CD4-positive, alpha-beta memory T cell (primary cell): ENCODE measurements at places on chromosomes 12 and 14. TPM values are rescaled to one million over a fixed set of nuclear protein-coding genes. Genes with fewer than 3 reads are reported as not detected.

DNA sequence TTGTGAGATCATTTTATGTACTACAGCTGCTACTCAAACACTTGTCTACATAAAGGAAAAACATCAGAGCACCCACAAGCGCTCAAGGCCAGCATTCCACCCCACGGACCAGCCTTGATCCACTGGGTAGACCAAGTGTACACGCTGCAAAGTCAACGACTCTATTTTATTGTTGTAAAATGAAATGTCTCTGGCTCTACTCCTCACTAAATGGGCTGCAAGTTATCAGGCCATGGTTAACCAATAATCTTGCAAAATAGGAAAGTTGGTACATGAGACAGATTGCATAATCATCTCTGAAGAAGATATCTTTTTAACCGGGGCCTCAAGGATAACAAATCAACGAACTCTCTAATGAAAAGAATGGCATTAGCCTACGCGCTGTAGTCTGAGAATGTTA is 69.9 kb upstream of the FOXN3 start:
- no peak for DNase-seq

DNA sequence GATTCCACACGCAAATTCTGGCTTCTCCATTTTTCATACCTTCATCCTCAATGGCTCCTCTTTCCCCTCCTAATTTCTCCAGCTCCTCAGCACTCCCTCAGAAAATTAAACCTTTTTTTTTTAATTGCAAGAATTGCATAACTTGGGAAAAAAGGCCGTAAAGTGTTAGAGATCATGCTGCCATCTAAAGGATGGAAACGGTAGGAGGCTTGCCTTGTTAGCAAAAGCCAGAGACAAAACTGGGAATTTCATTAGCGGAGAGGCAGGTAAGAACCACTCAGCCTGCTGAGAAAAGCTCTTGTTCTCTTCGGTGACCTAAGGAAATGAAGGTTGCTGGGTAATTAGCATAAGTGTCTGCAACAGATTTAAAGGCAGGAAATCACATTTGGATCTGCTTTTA is 204.3 kb downstream of the AEBP2 start:
- DNase-seq: no peak

DNA sequence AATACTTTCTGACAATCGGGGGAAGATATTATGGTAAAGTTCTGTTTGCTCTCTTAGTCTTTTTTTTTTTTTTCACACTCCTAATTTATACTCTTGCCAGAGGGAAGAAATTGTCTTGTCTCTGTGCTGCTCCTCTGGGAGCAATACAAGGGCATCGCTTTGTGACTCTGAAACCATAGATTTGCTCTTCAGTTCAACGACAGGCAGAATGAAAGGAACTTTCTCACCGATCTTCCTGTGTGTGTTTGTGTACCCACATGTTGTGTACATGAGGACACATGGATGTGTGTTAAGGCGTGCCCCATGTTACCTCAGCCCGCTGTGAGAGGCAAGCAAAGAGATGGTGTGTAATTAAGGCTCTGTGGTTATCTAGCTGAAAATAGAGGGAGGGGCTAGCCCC is 457.6 kb downstream of the EGLN3 start:
- no peak for DNase-seq

- no peak for DNase-seq
These were observed 137.3 kb downstream of the SUDS3 start for GRCh38 chr12:118513611-118514010.

- no peak for DNase-seq
These were observed 3.4 kb downstream of the LBHD2 start for GRCh38 chr14:103087343-103087835.

DNA sequence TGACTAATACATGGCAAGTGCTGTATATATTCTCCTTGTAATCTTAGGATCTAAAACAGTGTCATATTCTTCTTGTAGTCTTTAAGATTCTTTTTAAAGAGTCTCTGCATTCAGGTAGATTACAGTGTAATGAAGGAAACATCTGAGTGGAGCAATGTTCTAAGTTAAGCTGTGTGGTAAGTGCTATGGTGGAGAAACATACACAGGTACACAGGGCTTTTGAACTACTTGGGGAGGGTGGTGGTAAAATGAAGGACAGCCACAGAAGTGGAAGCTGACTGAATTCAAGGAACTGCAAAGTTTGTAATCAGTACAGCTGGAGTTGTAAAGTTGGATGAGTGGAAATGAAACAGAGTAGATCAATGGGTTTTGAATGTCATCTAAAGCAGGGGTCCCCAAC is 27.8 kb downstream of the ACSS3 start:
- DNase-seq: no peak

DNA sequence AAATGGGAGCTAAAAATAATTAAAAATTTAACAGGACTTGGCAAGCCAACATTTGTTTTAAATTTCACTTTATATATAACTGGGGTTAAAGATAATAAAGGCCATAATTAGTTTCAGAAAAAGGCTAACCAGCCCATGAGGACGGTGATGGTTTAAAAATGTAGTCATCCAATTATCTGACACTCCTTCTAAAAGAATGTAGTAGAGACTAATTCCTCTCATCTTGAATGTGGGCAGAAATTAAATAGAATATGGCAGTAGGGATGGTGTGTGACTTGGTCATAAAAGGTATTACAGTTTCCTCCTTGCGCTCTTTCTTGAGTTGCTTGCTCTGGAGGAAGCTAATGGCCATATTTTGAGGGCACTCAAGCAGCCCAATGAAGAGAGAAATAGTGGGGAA is 49.1 kb upstream of the PTPRB start:
- DNase-seq: no peak

GRCh38 chr14:79011920-79012204 is 841.7 kb downstream of the NRXN3 start:
- no peak for DNase-seq

DNA sequence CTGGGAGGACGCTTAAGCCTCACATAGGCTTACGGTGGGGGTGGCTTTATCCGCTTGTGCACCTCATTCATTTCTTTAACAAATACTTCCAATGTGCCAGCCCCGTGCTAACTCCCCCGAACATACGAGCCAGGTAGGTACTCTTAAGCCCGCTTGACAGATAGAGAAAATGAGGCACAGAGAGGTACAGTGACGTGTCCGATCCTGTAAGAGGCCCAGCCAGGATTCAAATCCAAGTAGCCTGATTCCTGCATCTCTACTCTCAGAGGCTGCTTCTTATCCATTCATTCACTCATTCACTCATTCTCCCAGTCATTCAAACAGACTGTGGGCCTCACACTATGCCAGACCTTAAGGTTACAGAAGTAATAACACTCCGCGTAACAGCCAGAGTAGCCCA is 477 bp downstream of the OAS3 start:
- no peak for DNase-seq

GRCh38 chr14:38101679-38102078 is 106.0 kb upstream of the SSTR1 start:
- no peak for DNase-seq

ALX1 gene
- polyA plus RNA-seq: not detected

BEST3 gene
- not detected for polyA plus RNA-seq

ADAMTS20 gene
- not detected for polyA plus RNA-seq

IL26 gene
- 0.30 TPM for polyA plus RNA-seq

JPH4 gene
- polyA plus RNA-seq: not detected
